ENCODE measurements at places on chromosomes 4 and X. TPM values are rescaled to one million over a fixed set of nuclear protein-coding genes. Genes with fewer than 3 reads are reported as not detected.
A peak's percentile ranks its signal among the peaks of the same experiment; 100 is the strongest.

The TMPRSS11E gene
- not detected for total RNA-seq

The ZNF280C gene
- total RNA-seq = 16.8 TPM

The DDIT4L gene
- 0.26 TPM for total RNA-seq

The SLC9B1 gene
- total RNA-seq = 1.1 TPM

The HNRNPD gene
- total RNA-seq = 313 TPM

The HS6ST2 gene
- 5.4 TPM for total RNA-seq

The ADGRL3 gene
- not detected for total RNA-seq

The IGSF1 gene
- not detected for total RNA-seq

DNA sequence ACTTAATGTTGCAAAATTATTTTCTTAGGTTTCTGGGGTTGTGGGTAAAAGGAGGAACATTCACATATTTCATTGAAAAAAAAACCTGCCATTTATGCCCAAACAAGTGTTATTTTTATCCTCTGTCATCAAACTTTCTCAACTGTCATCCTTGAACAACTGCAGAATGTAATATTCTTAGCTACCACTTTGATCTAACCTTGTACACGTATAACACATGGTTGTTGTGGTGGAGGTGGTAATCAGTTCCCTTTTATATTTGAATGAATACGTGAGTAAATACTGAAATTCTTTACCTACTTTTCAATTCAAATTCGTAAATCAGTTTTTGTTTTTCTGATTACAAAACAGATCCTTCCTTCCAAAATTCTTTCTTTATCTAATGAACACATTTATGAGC lies 3.8 kb upstream of the AMMECR1 start:
- no peak for DNase-seq

DNA sequence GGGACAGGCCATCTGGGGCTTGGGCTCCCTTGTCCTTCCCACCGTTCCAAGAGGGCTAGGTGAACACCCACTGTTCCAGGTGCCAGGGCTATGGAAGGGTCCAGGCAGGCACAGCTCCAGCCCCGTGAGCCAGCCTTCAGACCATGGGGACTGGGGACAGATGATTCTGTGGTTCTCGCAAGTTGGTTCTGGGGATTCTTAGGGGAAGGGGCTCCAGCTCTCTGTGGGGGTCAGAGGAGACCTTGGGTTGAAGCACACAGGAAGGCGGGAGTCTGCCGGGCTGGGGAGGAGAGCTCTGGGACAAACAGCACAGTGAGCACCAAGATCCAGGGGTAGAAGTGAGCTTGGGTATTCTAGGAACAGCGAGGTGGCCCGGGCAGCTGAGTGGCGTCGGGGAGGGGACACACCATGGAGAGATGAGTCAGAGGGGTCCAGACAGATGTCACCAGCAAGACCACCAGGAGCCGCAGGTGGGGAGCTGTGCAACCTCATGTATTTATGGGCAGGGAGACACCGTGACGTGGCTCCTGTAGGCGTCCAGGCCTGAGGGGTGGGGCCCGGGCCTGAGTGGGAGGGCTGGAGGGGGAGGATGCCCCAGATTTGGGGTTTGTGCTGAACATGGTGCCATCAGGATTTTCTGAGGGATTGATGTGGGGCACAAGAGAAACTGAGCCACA lies 48.8 kb upstream of the HMX1 start:
- no peak for DNase-seq

GRCh38 chrX:21565025-21565424 lies 93.1 kb downstream of the KLHL34 start:
- no peak for DNase-seq

GRCh38 chr4:11480683-11481082 lies 52.0 kb upstream of the HS3ST1 start:
- no peak for DNase-seq

GRCh38 chrX:75151827-75152592 lies 4.1 kb downstream of the ABCB7 start:
- DNase-seq = no peak

DNA sequence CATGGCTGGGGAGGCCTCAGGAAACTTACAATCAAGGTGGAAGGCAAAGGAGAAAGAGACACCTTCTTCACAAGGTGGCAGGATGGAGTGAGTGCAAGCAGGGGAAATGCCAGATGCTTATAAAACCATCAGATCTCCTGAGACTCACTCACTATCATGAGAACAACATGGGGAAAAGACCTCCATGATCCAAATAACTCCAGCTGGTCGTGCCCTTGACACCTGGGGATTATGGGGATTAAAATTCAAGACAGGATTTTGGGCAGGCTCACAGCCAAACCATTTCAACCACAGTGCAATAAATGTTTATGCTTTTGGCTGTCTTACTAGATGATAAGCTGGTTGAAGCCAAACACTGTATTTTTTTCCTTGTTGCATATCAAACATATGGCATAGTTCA lies 1112.4 kb downstream of the STIM2 start:
- no peak for DNase-seq

GRCh38 chrX:106959901-106960300 lies 39.7 kb downstream of the CLDN2 start:
- peak; percentile 31 for DNase-seq

- no peak for DNase-seq
Observed at GRCh38 chrX:155632431-155633100, 19.8 kb upstream of the TMLHE start.

DNA sequence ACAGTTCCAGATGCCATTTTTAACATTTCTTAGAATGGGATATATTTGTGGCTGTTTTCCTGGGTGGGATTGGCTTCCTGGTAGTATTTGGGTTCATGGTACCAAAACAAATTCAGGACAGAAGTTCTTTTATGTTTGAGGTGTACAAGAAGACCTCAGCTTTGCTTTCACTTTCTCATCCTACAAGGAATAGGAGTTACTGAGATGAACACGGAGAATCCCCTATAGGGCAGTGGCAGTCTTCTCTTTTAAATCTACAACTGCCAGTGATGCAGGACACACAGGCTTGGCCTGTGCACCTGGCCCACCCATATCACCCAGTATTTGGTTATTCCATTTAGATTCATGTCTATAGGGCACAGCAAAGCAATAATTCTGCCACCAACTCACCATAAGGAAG lies 35.2 kb downstream of the SLC10A7 start:
- DNase-seq = no peak

DNA sequence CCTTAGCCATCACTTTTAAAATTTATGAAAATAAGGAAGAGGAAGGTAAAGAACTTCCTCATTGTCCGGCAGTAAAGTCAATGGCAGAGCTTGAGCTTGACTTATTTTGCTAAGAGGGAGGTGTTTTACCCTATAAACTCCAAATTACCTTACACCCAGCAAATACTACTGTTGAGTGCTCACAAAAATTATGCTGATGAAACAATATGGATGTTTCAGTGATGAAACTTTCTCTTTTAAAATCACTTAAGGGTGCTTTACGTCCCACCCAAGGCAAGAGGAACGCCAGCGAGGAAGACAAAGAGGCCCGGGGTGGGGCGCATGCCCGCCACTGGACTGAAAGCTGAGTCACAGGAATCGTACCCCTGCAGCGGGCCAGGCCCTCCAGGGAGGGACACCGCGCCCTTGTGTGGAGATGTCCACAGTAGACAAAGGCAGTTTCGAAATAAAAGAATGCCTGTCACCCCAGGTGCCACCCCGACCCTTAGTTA lies 560 bp upstream of the TMSB4X start:
- peak; percentile 28 for DNase-seq

GRCh38 chrX:107818900-107819521 lies 6.7 kb upstream of the MID2 start:
- no peak for DNase-seq

DNA sequence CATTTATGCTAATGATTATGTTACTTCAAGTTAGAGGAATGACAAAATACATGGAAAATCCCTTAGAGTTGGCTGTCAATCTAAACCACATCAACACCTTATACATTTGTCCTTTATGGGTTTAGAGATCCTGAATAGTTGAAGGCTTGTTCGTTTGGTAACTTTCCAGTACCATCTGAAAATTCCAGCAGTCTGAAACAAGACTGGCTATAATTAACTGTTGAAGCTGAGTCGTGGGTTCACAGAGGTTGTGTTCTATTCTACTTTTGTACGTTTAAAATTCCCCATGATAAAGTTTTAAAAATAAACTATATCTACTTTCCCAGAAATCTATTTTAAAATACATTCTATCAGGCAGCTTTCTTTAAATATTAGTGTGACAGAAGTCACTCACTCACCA lies 73.0 kb downstream of the USP46 start:
- DNase-seq = no peak

DNA sequence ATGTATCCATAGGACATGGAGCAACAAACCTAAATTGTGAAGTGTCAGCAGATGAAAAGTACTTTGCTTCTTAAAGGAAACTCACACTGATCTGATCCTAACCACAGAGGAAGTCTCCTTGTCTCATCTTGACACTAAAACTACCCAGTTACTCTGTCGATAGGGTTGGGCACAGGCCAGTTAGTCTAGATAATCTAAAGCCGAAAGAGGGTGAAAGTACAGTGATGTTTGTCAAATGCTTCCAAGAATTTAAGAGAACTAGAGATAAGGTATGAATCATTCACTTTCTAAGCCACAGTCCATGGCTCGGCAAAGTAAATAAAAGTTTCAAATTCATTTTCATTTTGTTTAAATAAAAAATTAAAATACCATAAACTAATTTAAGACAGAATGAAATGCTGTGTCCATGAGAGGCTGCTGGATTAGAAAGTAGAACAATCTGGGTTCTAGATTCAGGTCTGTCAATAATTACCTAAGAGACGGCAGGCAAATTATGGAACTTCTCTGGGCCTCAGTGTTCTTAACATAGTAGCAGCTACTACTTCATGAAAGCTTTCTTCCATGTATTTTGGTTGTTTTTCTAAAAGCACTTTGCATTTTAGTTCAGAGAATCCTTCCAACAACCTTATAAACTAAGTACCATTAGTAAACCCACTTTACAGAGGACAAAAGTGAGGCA lies 176.7 kb downstream of the LDB2 start:
- DNase-seq = peak; percentile 29

- DNase-seq = no peak
Observed at GRCh38 chr4:158384414-158384813, 137.3 kb upstream of the RXFP1 start.

DNA sequence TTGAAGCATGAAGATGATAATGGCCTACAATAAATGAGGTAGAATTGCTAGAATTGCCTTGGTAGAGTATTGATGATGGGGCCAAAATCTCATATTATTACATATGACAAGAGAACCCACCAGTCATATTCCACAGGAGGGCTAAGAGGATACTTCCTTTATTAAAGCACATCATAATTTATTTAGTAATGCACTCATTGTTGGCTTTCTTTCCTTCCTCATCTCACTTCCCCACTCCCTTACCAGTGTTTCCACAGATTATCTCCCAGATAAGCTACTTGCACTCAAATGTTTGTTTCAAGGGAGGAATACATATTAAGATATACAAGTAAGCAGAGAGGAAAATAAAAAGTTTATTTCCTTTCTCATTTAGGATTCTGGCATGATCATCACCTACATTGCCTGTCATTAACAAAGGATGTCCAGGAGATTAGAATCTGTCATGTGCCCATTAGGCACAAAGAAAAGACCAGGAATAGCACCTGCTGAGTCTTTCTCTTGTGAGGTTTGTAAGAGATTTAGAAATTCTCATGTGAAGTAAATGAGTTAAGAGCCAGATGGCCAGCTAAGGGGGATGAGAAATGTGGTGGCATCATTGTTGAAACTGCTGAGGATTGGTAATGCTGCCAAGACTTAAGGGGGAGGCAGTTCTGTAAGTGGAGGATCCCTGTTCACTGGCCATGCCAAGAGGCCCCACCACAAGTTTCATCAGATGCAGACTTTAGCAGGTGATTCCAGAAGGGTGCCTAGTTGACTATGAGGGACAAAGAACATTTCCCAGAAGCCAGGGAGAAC lies 52.4 kb upstream of the PRDM8 start:
- DNase-seq = no peak

GRCh38 chrX:111869639-111870034 lies 6.3 kb upstream of the TRPC5OS start:
- peak; percentile 66 for DNase-seq

- no peak for DNase-seq
Observed at GRCh38 chr4:55859711-55860110, 6.3 kb downstream of the EXOC1 start.

GRCh38 chr4:143348233-143349077 lies 11.8 kb downstream of the GAB1 start:
- DNase-seq = no peak

DNA sequence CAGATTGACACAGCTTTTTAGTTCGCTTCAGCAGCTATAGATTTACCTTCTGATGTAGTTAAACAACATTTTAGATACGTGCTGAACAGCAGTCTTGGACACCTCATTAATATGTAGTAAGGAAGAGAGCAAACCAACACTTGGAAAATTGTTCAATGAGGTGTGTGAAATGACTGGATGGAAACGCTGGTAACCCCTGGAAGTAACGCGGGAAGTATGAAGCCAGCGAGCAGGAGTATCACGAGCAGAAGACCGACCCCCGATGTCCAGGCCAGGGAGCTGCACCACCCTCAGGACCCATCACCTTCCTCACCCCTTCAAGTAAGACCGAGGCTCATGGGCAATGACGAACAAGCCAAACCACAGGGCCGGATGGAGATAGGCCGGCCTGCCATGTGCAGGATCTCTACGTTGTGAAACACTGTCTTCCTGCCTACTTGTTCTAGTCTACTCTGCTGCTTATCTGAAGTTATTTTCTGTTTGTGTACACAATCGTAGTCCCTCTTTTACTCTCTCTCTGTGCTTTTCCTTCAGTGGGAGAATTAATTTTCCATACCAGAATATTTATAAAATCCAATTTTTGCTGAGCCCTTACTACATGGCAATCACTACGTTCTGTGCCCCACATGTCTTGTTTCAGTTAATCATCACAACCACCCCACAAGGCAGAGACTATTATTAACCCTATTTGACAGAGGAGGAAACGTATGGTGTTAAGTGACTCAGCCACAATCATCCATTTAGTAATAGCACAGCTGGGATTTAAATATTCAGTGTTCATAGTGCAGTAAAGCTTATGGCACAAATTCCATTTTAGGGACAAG lies 221.7 kb downstream of the APBB2 start:
- DNase-seq = peak; percentile 56

GRCh38 chr4:153622778-153623240 lies 61.3 kb upstream of the TLR2 start:
- no peak for DNase-seq

DNA sequence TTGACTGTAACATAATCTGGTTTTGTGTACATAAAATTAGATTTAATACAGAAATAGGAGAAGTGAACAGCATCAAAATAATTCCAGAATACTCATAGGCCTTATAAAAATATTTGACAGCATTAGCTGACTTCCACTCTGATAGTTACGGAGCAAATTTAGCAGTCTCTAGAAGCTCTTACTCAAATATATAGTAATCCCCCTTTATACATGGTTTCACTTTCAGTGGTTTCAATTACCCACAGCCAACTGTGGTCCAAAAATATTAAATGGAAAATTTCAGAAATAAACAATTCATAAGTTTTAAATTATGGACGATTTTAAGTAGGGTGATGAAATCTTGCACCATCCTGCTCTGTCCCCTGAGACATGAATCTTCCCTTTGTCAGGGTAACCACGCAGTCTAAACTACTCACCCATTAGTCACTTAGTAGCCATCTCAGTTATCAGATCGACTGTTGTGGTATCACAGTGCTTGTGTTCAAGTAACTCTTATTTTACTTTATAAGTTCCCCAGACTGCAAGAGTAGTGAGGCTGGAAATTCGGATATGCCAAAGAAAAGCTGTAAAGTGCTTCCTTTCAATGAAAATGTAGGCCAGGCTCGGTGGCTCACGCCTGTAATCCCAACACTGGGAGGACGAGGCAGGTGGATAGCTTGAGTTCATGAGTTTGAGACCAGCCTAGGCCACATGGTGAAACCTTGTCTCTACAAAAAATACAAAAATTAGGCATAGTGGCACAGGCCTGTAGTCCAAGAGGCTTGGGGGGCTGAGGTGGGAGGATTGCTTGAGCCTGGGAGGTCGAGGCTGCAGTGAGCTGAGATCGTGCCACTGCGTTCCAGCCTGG lies 17.2 kb upstream of the RTL9 start:
- DNase-seq = peak; percentile 21

- DNase-seq = peak; percentile 37
Observed at GRCh38 chr4:40507977-40508376, 121.7 kb downstream of the RBM47 start.

Measured in A673 (cell line).